Stimulated activated CD4-positive, alpha-beta T cell treated with anti-CD3 and anti-CD28 coated beads, Interleukin-2, amount 100 ng/mL, for 4 hours (primary cell): ENCODE measurements at places on chromosomes 5 and 9.

- DNase-seq = no peak
These were observed 10.9 kb upstream of the MRPS30 start for GRCh38 chr5:44797841-44798240.

DNA sequence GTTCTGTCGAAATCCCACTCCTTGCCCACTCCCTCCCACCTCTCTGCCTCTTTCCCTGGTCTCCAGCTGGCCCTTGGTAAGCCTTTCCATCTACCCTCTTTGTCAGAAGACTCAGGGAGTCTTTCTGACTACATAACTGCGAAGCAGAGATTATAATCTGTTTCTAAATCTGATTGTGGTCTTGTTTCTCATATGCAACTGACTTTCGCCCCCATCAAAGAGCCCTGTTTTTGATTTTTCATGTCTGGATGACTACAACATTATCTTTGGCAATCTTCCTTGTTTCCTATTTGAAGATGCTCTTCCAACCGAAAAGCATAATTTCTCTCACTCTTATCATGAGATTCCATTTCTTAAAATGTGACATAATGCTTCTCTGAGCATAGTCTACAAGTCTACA is 218.2 kb upstream of the ADAMTSL1 start:
- DNase-seq = no peak

DNA sequence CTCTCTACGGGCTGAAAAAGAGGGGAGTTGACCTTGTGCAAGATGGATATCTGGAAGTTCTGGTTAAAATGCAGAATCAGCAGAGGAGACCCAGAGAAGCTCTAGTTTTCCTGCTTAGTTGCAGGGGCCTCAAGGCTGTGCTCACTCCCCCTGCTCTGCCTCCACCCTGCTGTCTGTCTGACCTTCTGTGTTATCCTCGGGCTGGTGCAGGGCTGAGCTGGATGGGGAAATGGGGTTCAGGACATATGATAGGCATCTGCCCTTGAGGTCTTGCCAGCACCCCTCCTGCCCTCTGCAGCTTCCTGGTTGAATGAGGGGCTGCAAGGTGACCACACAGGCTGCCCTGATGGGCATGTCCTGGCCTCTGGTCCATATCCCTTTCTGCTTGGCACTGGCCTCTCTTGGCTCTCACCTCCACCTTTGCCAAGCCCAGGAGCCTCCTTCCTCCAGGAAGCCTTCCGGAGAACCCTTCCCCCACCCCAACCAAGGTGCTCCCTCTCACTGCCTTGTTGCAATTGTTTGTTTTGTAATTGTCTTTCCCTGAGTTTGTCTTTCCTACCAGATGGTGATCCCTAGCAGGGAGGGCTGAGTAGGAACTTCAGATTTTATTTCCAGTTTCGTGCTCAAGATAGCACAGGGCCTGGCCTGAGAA is 1.3 kb downstream of the TMEM268 start:
- DNase-seq = no peak

DNA sequence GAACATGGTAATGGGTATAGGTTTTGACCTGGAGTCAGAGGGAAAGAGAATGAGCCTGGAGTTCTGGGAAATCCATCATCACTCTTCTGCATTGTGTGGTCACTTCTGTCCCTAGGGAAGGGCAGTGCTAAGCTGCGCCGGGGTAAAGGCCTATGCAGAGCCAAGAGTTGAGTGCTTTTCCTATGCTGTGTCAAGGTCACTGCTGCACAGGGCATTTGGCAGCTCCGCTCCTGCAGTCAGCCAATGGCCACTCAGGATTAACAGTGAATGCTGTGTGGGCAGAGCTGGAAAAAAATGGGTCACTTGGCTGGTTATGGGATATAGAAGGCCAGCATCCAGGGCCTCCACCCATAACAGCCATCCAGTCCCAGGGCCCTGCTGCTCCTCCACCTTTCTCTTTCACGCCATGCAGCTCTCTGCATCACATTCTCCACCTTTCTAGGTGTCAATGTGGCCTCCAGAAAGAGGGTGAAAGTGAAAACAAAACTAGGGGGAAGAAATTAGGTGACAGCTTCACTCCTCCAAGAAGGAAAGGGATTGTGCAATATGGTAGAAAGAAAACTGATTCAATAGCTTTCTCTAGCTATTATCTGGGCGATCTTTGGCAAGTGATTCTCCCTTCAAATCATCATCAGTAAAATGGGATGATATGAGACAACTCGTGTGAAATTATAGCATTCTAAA is 279.3 kb upstream of the ANKRD55 start:
- DNase-seq = no peak

- DNase-seq = no peak
These were observed 91.5 kb downstream of the TTLL11 start for GRCh38 chr9:122001491-122002201.

DNA sequence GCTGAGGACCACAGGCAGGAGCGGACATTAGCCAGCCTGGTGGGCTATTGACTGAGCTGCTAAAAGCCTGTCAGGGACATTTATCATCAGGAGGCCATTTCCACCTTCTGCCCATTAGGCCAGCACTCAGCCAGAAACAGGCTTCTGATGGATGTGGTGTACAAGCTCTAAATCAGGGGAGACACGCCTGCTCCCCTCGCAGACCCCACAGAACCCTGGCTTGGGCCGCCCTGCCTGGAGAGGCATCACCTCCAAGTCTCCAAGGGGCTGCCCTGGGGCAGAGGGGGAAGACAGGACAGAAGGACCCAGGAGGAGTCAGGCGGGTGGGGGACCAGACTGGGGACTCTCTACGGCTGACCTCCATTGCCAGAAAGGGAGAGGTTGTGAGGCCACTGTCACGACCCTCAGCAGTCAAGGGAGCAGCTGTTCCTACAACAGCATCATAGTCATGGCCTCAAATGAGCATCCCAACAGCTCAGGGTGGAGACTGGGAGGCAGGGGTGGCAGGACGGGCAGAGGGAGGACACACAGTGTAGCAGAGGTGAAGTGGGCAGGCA is 24.0 kb upstream of the TRIM14 start:
- DNase-seq = no peak

DNA sequence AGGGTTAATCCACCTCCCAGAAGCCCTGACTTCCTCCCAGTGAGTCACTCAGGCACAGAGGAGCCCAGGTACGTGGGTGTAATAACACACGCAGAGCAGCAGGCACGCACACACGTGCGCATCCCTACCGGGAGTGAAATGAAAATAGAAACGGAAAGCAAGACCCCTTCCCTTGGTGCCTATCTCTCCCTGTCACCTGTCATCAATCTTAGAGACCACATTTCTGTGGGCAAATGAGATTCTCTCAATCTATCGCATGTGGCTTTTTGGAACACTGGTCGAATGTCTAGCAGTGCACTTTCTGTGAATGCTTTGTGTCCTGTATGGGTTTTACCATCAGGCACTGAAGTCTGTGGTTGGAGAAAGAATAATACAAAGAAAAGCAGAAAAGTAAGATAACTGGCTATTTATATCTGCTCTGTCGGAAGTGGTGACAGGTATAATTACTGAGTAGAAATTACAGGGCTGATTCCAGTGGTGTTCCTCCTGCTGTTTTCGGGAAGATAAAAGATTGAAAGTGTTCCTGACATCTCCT is 137.7 kb upstream of the GRIA1 start:
- peak; percentile 13 for DNase-seq

- no peak for DNase-seq
These were observed 26.2 kb upstream of the TNFAIP8 start for GRCh38 chr5:119329666-119330065.

DNA sequence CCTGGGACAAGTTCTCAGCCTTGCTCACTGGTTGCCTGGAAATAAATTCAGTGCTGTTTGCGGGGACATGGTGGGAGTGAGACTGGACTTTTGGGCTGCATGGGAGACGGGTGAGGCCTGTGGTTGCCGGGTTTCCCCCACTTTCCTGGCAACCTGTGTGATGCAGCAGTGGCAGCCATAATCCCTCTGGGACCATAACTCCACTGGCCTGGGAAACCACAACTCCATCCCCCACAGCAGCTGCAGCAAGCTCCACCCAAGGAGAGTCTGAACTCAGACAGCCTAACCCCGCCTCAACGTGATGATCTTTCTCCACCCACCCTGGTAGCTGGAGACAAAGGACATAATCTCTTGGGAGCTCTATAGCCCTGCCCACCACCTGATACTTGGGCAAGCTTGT is 349.9 kb downstream of the PIK3R1 start:
- no peak for DNase-seq

- no peak for DNase-seq
These were observed 33.0 kb downstream of the ARHGEF37 start for GRCh38 chr5:149614034-149614907.

DNA sequence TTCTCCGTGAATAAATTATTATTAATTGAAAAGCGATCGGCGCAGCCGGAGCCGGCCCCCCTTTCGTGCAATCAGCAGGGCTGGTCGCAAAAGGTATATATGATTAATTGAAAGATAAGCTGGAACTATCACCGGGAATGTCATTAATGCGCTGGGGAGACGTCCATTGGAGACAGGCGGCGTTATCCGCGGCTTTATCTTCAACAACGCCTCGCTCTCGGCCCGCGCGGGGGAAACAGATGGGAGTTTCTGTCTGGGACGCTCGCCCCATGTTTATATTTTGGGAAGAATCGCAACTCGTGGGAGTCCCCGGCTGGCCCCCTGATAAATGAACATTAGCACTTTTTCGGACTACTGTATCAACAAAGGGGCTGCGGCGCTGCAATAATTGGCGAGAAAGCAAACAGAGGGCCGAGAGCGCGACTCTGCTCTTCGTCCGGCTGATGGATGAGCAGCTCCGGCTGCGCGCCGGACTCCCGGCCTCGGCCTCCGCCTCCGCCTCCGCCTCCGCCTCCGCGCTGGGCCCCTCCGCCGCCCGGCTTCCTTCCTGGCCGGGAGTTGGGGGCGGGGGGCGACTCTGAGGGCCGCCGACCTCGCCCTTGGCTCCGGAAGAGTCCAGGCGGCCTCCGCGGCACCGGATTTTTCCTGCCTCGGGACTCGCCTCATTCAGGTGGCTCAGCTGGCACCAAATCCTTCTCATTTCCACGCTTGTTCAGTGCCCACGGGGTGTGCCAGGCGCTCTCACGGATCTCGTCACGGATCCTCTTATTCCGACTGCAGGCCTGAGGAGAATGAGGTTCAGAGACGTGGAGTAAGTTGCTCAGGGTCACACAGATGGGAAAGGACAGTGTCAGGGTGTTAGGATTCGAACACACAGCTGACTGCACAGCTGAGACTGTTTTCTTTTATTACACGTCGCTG is 3.6 kb upstream of the NKX2-5 start:
- no peak for DNase-seq

GRCh38 chr9:84357275-84357674 is 16.7 kb upstream of the SLC28A3 start:
- no peak for DNase-seq

DNA sequence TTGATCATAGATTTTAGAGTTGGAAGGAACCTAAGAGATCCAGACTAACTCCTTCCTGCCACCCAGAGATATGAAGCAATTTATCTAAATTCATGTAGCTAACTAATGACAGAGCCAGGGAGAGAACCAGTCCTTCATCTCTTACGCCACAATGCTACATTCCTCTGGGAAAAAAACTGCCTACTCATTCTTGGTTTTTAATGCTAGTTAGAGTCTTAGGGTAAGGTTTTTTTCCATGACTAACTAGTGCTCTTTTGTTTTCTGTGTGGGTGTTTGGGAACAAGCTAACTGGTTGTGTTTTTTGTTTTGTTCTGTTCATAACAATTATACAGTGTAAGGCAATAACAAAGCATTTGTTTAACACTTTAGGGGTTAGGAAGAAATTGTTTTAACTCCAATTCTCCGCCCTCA is 52.4 kb downstream of the SLC44A1 start:
- DNase-seq = no peak

DNA sequence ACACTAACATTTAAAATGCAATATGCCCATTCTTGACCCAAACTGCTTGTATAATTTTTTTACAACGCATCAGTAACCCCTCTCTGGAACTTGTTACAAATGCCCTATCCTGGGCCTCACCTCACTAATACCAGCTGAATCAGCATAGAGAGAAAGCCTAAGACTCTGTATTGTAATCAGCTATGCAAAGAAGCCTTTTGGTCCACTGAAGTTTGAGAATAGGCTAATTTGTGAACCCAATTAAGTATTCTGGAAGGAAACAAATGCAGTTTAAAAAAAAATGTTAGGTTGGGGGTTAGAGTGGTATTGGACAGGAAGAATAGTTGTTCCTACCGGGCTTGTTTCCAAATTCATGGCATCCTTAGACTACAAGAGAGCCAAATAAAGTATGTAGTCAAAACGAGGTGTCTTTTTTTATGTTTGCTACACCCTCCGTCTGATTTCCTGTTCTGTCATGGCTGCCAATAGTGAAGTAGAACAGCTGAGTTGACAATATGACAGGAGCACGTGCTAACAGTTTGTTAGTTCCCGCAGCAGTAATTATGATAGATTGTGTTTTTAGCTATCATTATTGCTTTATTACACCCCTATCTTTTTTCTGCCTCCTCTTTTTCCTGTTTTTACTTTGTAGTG is 1048.7 kb upstream of the NUDT12 start:
- no peak for DNase-seq

DNA sequence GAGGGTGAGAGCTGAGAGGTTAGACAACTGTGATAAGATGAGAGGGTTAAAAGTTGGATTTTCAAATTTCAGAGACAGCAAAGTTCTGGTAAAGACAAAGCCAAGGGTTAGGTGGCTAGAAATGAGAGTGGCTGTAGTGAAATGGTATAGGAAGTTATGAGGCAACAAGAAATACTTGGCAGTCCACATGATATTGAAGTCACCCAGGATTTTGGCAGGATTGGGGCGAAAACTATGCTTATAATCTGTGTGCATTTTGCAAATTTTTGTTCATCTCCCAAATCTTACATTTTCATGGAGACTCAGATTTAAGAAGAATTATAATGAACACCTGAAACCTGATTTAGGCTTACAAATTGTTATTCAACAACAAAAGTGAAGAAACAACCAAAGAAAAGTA is 35.6 kb downstream of the C9 start:
- DNase-seq = no peak

GRCh38 chr9:110351009-110351467 is 13.4 kb upstream of the TXNDC8 start:
- no peak for DNase-seq

- no peak for DNase-seq
These were observed 34.2 kb downstream of the NDUFS6 start for GRCh38 chr5:1835431-1835830.

- DNase-seq = no peak
These were observed 1.5 kb downstream of the NDFIP1 start for GRCh38 chr5:142110046-142110531.

DNA sequence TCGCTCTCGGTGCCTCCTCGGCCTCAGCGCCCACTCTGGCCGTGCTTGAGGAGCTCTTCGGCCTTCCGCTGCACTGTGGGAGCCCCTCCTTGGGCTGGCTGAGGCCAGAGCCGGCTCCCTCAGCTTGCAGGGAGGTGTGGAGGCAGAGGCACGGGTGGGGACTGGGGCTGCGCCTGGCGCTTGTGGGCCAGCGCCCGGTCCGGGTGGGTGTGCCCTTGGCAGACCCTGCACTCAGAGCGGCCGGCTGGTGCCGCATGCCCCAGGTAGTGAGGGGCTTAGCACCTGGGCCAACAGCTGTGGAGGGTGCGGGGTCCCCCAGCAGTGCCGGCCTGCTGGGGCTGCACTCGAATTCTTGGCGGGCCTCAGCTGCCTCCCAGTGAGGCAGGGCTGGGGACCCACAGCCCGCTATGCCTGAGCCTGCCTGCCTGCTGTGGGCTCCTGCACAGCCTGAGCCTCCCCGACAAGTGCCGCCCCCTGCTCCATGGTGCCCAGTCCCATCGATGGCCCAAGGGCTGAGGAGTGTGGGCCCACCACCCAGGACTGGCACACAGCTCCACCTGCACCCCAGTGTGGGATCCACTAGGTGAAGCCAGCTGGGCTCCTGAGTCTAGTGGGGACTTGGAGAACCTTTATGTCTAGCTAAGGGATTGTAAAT is 2085.2 kb upstream of the ACO1 start:
- no peak for DNase-seq

GRCh38 chr9:76690973-76691370 is 73.3 kb upstream of the PCA3 start:
- DNase-seq = no peak

GRCh38 chr9:70525519-70525918 is 111.1 kb upstream of the KLF9 start:
- DNase-seq = no peak
